Hematopoietic multipotent progenitor cell treated with erythropoietin and hydrocortisone succinate and interleukin-3 and kit ligand, for 4 days (in vitro differentiated cells): ENCODE measurements at places on chromosomes 6 and 20.

DNA sequence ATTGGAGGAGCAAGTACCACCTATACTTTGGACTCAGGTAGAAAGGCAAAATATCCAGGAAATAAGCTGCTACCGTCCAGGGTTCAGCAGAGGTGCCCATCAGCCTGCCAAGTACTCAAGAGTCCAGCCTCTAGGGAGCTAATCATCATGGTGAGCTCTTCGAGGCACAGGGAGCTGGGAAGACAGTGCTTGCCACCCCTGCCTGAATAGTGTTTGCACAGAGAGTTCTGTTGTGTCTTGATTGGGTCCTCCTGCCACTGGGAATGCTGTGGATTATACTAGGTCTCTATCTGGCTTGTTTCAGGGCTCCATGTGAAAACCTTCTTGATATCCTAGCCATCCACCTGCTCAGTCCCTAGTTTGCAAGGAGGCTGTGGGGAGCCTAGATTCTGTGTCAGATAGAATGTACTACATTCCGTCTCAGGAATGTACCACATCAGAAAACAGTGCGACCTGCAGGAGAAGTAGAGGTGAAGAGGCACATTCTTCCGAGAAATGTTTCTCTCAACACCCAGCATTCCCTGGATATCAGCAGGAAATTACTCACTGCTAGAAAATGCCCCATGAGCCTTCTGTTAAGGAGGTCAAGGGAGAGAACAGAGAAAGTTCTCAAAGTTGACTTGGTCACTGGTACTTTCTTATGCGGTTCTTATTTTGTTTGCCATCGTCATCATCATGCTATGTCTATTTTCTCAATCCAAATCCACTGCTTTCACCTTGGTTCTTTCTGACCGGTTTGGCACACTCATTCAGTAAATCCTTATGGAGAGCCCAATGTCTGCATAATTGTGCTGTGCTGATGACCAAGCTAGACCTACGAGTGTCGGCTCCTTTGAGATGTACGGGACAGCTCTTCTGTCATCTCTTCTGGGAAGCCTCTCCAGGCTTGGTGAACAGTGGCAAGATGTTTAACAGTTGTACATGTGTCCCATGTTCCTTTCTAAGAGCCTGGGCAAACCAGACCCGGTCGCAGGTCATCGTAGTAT is 30.7 kb downstream of the PTPN1 start:
- DNase-seq: no peak

DNA sequence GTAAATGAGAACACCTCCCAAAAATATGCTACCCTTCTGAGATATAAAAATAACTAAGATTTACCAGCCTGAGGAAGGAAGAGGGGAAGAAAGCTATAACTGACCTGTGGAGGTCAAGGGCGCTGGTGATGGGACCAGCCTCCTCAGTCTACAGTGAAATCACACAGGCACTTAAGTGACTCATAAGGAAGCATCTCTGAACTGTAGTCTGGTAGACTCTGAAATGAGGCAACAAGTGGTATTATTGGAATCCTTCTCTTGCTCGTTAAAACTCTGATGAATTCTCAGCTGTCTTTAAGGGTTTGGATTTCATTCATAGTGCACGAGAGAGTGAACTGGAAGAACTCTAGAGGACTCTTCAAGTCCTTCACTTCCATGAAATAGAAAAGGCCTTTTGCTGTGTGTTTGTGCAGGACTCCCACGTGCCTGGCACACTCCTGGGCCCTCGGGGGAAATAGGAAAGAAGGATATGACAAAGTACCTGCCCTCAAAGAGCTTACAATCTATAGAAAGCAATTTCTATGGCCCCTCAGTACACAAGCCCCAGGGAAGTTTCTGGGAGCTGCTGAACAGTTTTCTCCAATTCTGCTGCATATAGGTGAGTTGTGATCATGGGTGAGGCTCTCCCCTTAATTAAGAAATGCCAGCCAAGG is 231.8 kb upstream of the RREB1 start:
- no peak for DNase-seq

DNA sequence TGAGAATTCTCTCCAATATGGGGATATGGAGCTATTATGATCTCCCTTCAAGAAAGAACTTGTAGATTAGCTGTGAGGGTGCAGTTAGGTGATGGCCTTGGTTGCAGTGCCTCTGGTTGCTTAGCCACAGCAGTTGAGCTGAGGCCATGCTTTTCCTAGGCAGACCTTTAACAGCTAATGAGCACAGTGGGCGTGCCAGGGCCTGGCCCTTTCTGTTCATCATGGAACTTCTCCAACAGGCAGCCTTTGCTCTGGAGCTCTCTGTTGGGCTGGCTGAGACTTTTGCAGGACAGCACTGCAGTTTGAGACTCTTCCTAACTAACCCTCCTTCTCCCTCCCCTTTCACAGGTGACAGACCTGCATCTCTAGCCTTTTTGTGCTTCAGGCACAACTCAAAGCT is 39.7 kb upstream of the TMEM170B start:
- DNase-seq: no peak

DNA sequence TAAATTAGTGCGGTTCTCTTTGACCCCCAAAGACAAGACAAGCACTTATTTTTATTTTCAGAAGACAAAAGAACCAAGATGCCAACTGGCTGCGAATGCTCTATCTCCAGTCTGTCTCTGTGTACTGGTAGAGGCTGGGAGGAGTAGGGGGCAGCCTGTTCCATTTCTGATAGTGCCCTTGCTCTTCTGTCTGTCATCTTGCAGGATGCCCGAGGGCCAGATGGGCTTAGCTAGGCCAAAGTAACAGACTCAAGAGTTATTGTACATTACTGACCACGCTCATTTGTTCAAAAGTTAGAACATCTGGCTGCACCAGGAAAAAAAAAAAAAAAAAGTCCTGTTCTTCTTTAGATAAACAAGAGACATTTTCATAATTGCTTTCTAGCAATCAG is 198.1 kb upstream of the UST start:
- DNase-seq: no peak

DNA sequence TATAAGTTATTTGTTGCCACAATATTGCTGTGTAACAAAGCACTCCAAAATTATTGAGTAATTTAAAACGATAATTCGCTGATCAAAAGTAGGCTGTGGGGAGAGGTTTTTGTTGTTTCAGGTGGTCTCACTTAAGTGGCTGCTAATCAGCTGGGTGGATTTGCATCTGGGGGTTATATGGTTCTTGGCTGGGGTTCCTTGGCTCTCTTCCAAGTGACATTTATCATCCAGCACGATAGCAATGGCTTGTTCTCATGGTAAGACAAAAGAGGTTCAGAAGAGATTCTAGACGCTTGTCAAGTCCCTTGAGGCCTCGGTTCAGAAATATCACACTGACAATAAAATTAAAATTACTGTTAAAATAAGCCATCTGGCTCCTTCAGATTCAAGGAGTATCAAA is 1648.8 kb downstream of the GRIK2 start:
- DNase-seq: no peak

DNA sequence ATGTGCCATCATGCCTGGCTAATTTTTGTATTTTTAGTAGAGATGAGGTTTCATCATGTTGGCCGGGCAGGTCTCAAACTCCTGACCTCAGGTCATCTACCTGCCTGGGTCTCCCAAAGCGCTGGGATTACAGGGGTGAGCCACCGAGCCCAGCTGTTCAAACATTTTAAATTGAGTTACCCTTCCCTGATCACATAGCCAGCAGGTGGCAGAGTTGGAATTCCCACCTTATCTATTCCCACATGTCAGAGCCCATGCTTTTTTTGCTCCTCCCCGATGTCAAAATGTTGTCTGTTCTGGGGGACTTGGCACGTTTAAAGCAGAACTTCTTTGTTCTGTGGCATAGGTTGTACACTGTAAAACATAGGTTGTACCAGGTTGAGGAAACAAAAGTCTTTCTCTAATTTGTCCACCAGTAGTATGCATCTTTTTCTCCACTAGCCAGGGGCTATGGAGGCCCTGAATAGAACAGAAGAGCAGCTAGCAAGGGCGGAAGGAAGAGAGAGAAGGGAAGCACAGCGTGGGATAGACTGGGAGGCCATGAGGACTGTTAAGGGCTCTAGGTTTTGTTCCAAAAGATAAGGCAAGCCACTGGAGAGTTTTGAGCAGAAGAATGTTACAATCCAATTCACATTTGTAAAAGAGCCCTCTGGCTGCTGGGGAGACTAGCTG is 7.3 kb upstream of the LBP start:
- no peak for DNase-seq

DNA sequence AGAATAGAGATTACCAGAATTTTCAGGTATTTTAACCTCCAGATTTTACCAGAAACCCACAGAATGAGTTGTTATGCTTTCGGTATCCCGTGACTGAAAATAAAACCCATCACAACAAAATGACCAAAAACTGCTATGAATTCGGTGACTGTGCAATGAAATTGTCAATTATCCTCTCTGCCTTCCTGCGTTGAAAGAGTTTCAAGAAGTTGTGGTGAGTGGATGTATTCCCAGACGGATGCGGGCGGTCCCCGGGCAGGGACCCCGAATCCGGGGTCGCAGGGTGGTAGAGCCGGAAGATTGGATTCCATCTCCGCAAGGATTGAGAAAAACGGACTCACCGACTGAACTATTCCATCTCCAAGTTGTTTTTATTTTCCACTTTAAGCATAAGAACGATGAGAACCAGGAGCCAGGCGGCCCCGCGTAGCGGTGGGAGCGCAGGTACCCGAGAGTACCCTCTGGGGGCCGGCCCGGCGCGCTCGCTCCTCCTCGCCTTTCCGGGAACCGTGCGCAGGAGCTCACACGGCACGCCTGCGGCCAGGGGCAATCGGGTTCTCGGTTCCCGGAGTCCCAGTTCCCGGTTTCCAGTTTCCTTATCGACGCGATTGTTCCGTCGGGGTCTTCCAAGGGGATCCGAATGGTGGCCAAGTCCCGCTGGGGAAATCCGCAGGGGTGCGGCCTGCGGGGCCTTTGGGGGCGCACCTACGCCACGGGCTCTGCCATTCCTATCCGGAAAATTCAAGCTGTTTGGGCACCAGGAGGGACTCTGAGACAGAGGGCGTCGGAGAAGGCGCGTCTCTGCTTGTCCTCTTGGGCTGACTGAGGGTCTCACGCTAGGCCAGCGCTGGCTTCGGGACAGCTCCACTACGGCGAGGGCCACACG is 104.9 kb upstream of the PRDM1 start:
- DNase-seq: peak; percentile 20

- DNase-seq: peak; percentile 46
Measured at GRCh38 chr6:33205191-33206026, 954 bp downstream of the HSD17B8 start.

GRCh38 chr6:167828325-167828956 is 1.7 kb downstream of the AFDN start:
- DNase-seq: no peak

DNA sequence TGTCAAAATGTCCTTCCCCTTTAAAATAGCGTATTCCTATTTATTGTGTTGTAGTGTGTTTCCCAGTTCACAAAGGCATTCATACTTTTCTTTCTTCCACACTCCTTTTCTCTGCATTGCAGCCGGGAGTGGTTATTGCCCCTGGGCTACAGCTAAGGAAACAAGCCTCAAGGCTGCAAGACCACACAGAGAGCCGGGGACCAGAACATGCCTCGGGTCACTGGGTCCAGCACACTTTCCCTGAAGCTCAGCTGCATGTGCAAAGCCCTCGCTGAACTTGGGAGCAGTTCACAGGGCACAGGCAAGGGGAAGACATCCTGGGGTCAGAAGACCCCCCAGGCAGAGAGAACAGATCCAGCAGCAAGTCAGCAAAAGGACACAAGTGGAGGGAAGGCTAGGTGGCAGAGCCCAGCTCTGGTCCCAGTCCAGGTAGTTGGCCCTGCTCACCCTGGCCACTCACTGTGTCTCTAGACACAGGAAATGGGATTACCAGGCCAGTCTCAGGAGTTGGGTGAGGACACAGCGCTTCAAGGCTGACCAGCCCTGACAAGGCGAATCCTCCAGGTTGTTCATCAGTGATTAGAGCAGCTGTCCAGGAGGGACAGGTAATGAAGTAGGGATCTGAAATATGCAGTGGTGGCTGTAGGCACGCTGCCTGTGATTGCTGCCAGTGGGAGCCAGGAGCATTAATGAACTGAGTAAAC is 118.2 kb downstream of the CD83 start:
- DNase-seq: no peak

GRCh38 chr6:72963946-72964345 is 261.4 kb downstream of the KHDC1L start:
- DNase-seq: no peak

DNA sequence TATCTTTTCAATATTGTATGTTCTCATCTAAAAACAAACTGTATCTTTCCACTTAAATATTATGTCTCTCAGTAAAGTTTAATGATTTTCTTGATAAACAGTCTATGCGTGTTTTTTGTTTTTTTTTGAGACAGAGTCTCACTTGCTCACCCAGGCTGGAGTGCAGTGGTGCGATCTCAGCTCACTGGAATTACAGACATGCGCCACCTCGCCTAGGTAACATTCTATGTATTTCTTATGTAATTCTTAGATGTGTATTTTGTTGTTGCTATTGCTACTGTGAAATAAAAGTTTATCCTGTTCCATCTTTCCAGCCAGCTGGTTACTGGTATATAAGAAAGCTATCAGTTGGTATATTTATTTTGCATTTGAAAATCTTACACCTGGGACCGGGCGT is 29.4 kb downstream of the ABHD12 start:
- no peak for DNase-seq

GRCh38 chr6:157323255-157323965 is at the start of gene TMEM242:
TSS of gene TMEM242 (minus strand) at chr6:157323519. CDS start at chr6:157323499, 20 bp downstream.
- DNase-seq: peak; percentile 96

- DNase-seq: no peak
Measured at GRCh38 chr6:43499028-43499815, 10.9 kb downstream of the LRRC73 start.

DNA sequence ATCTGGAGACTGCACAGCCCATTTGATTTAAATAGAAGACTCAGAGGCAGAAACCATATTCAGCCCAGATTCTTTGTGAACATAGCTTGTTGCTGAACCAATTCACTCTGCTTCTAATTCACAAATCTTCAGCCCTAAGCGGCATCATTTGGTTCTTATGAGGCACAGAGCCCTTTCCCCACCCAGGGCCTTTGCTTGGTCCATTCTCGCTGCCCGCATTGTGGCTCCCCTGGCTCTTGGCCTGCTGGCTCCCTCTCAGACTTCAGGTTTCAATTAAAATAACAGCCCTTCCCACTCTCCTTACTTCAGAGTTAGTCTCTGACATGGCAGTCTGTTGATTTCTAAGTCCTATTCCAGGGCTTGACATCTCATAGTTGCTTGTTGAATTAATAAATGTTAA is 9.4 kb upstream of the TMEM14A start:
- no peak for DNase-seq
